Anterior cingulate cortex (tissue), 58 donors: ENCODE measurements at places on chromosomes 3 and 15.

DNA sequence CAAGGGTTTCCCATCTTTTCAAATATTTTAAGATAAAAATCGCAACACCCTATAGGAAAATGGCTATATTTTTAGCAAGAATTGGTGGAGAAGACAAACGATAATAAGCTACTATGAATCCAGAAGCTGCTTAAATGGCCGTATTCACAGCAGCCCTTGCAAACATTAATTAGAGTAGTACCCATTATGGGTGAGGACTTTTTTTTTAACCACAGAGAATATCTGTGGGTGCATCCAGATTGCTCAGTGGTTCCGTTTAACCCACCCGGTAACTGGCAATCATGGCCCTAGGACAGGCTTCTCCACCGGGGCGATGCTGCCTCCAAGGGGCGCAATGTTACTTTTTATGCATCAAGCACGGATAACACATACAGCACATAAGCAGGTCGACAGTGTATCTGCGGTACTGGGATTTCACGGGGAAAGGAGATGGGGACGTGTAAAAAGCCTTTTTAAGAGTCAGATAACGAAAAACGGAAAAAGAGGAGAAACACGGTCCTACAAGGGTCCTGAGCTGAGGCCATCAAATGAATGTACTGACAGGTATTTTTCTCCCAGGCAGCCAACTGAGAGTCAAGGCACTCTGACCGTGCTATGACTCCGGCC is 968 bp upstream of the TMEM266 start:
- no peak for DNase-seq

- no peak for DNase-seq
These were observed 25.9 kb upstream of the UBE2Q2 start for GRCh38 chr15:75817138-75817935.

DNA sequence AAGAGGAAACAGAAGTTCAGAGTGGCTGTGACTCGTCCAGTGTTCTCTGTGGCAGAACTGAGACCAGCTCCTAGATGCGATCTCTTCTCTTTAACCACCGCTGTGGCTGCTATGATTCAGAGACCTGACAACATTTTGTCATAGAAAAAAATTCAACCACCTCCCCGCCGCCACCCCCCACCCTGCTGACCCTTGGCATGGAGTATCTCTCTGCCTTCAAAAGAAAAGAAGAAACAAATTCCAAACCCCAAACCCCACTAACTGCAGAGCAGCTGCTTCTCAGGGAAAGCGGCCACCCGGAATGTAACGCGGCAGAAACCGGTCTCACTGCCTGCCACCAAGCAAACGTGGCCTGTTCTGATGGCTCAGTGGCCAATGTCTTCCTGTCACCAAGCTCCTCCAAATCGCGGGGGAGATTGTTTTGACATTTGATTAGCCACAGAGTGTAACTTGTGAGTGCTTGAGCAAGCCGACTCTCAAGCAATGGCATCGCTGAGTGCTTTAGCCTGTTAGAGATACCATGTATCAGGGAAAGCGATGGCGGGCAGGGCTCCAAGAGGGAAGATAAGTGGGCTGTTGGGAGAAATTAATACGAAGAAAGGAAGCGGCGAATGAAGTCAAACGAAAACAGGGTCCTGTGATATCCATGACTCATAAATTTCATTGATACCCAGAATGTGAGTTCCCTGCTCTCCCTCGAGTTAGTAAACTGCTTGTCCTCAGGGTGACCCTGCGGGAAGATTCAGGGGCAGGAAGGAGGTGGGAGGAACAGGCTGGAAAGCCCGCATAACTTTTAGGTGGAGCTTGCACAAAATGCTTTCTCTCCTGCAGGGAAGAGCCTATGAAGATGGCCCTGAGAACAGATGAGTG is 44.8 kb upstream of the TLE3 start:
- no peak for DNase-seq

DNA sequence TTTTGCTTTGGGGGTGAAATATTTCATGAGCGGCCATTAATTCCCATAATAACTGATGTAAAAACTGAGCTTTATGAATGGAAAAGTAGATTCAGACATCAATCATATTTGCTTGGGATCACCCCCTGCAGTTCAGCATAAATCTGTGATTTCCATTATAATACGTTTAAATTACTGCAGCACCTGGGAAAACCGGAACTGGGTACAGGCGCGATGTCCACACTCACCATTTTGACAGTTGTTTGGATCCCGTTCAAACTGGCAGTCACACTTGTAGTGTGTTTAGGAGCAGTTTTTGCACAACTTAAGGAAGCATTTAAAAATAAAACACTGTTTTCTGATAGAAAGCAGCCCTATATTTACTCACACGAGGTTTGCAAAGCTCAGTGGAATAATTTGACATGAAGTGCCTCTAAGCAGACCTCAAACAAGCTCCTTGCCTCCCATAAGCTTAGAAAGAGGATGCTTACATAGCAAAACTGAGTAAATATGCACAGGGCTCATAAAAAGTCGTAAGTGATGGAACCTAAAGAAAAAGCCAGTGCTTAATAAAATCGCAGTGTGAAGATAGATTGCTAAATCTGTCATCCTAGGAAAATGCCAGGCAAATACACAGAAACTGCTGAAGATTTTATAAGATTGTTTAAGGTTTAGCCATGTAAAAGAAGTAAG is 377.6 kb downstream of the PTPRG start:
- DNase-seq = no peak

DNA sequence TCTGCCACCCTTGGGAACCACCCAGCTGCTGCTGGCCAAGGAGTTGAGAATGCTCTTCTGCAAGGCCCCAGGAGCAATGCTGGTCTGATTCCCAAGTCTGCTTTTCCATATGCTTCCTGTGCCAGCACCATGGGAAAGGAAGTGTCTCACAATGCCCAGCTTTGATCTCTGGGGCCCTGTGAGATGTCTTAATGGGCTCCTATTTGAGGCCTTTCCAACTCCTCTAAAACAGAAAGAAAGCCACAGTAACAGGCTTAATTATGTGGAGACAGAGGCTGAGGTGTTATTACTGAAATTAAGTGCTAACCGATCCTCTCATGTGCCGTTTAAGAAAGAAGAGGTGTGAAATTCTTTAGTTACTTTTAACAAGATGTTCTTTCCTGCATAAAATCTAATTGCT is 4.5 kb downstream of the EOGT start:
- no peak for DNase-seq

DNA sequence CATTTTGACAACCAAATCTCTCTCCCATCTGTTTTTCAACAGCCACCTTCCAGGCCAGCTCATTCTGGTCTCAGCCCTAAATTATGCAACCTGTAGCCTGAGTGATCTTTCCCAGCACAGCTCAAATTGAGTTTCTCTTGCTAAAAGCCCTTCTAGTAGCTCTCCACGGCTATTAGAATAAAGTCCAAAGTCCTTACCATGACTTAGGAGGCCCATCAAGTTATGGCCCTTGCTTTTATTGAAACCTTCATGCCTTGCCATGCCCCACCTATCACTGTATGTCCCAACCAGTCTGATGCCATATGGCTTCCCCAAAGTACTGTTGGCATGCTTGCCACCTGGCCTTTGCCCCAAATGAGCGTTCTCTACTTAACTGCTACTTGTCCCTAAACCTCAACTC is 303.5 kb upstream of the GADL1 start:
- DNase-seq = no peak

- DNase-seq = no peak
These were observed 27.0 kb upstream of the TFG start for GRCh38 chr3:100682056-100682853.

- DNase-seq = peak; percentile 44
These were observed 80.1 kb downstream of the MYO1E start for GRCh38 chr15:59292442-59293151.

DNA sequence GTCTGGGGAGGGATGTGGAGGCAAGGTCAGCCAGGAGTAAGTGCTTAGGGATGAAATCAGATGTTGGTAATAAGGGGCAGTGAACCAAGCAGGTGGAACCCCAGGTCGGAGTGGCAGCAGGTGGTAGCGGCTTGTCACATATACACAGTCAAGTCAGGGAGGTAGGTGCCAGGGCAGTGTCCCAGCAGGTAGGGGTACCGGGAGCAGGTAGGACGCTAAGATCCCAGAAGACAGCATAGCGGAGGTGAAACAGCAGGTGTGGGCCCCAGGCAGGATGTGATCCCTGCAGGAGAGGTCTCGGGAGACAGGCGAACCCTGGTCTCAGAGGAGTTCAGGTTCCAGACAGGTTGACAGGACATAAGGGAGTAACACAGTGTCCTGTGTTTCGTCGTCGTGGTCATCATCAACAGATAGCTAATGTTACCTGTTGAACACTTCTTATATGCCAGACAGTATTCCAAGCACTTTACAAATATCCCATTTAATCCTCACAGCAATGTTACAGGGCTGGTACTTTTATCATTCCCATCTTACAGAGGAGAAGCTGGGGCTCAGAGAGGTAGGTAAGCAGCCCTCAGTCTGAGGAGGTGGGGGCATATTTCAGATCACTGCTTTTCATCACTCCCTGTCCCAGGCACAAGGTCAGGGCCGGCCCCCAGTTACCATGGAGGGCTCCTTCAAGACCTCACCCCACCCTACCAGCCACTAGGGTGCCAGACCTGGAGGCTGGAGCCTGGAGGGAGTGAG is 241.6 kb downstream of the UACA start:
- no peak for DNase-seq

DNA sequence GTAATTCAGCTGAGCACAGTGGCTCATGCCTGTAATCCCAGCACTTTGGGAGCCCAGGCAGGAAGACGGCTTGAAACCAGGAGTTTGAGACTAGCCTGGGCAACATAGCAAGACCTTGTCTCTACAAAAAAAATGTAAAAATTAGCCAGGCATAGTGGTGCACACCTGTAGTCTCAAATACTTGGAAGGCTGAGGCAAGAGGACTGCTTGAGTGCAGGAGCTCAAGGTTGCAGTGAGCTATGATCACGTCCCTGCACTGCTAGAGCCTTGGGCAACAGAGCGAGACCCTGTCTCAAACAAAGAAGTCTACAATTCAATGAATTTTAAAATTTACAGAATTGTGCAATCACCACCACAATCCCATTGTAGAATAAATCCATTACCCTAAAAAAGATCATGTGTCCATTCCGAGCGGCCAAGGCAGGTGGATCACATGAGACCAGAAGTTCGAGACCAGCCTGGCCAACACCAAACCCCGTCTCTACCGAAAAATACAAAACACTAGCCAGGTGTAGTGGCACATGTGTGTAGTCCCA is 45.2 kb downstream of the FBXO22 start:
- no peak for DNase-seq

- no peak for DNase-seq
These were observed 36.9 kb downstream of the ITPR1 start for GRCh38 chr3:4529876-4530588.

DNA sequence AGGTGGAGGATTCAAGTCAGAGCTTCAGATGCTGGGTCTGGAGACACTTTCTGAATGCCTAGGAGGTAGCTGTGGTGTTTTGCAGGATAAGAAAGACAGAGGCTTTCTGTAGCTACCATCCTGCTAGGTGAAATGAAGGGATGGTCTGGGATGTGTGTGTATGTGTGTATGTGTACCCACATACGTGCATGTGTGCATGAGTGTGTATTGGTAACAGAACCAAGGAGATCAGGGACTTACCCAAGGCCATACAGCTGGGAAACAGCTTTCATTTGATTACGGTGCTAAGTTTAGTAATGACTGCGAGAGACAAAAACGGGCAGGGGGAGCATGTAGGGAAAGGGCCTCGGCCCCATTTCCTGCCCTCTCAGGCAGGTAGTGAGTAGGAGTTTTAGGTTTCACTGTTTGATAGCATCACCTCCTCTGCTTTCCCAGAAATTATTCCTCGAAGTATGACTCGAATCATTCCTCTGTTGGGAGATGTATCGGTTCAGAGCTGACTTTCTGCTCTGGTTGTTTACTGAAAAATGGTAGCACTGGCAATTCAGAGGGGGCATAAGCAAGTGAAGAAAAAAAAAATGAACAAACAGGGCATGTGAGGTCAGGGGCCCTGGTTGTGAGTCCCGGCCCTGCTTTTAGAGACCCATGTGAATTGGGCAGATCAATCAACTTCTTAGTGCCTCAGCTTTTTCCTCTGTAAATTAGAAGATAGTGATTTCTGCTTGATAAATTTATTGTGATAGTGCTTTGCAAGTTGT is 130.7 kb downstream of the LPP start:
- DNase-seq = no peak

DNA sequence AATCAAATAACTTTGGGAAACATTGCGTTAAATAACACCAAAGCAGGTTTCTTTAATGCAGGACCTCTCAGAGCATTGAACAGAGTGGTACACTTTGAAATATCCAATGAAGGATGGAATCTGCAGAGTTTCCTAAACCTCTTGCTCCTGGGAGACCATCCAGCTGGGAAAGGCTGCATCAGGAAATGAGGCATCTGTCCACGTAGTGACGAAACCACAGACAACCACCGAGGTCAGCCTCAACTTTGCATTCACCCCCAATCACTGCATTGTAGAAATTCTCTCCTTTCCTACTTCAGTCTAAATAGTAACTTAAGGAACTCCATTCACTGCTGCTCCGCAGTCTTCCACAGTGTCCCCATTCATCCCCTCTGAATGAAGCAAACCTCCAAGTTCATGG is 41.5 kb upstream of the CDV3 start:
- DNase-seq = no peak

DNA sequence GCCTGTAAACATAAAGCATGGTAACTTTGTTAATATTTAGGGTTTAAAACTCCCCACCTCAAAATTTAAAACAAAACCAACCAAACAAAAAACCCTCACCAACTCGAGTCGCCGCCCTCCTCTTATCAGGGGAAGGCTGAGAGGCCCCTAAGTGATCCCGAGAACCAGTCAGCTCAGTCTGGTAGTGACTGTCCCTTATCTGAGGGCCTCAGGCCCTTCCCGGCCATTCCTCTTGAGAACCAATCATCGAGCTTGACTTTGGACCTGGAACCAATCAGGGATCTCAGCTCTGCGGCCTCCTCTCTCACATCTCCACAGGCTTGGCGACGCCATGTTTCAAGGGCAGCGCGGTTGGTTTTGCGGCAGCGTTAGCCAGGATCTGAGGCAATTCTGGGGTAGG is at the start of gene TERB2:
TSS of gene TERB2 (plus strand) at position 300 of the 400 bp plus-strand sequence. CDS start at position 332, 32 bp downstream.
- DNase-seq = no peak

- DNase-seq = no peak
These were observed 175.5 kb downstream of the CFAP20DC start for GRCh38 chr3:58874248-58874741.

DNA sequence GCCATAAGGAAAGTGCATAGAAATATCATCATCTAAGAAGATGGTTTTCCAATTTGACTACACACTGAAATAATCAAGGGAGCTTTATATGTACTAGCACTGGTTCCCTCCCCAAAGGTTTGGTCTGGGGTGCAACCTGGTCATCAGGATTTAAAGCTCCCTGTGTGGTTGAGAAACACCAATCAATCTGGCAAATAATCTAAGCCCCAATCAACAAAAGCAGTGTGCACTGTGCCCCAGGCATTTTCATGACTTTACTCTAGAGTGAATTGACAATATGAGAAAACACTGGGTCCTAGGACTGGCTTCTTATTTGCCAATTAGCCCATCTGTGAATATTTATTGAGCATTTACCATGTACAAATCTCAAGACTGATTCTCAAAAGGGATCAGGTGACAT is 255.1 kb downstream of the MEIS2 start:
- no peak for DNase-seq

- DNase-seq = no peak
These were observed 63.1 kb downstream of the PRKAR2A start for GRCh38 chr3:48784426-48785120.
